ENCODE measurements at places on chromosomes 13 and 19.

- DNase-seq = no peak
Observed at GRCh38 chr19:55597501-55597921, 1.8 kb downstream of the FIZ1 start.

GRCh38 chr13:56299650-56300049 is 841.1 kb upstream of the PRR20A start:
- no peak for DNase-seq

DNA sequence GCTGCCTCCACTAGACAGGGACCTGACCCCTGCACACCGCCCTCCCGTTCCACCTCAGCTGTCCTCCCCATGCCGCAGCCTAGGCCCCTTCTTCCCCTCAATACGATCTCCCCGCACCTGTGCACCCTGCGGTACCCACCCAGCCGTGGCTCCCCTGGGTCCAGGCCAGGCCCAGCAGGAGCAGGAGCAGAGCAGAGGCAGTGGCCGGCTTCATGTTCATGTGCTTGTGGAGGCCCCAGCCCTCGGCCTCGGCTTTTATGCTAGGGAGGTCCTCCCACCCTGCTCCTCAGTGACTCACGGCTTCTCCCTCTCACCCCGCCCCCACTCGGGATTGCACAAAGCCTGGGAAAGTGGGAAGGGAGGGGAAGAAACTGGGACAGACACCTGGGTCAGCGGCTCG is 11.4 kb upstream of the KRTDAP start:
- DNase-seq = no peak

GRCh38 chr19:33689138-33689746 is 67.5 kb downstream of the CHST8 start:
- no peak for DNase-seq

DNA sequence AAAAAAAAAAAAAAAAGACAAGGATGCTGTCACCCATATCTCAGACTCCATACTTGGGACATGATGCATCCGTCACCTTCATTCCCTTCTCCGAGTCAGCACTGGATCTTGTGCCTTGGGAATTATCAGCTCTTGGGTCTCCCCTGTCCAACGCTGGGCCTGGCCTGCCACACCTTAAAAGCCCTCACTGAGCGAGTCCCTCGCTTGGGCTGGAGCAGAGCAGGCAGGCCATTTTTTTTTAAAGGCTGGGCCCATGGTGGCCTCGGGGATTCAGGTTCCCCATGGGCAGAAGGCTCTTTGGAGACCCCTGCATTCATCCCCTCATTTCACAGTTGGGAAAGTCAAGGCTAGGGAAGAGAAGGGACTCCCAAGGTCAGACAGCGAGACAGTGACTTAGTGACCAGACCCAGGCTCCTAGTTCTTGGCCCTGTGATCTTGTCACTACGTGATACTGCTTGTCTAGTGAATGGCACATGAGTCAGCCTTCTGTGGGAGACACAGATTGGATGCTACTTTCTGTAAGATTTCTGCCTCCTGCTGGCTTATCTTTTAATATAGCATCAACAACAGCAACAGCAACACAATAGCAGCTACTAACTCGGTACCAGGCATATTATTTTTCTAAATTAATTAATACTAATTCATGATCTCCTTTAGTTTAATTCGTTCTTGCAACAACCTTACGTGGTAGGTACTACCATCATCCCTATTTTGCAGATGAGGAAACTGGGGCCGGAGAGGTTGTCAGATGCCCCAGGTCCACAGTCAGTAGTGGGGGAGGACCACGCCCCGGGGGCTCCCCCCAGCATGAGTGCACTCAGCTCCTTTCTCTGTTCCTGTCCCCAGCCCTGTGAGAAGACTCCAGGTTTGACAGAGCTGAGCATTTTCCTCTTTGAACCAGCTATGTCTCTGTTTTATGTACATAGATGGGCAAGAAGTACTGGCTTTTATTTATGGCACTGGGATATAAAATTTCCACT is 27.4 kb upstream of the ZNF536 start:
- no peak for DNase-seq

DNA sequence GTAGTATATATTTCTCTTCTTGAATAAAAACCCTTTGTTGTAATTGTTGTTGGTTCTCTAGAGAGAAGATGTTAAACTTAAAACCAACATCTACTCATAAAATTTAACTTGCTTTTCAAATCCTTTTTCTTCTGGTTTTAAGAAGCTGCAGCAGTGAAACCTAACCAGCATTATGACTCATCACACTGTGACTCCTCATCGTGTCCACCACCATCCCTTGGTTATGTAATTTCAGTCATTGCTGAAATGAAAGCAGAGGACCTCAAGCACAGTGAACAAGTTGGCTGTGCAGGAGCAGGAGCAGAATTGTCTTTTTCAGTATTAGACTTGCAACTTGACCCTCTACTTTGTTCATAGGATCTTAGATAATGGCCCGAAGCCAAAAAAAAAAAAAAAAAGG is 64.9 kb upstream of the HTR2A start:
- DNase-seq = peak; percentile 19

DNA sequence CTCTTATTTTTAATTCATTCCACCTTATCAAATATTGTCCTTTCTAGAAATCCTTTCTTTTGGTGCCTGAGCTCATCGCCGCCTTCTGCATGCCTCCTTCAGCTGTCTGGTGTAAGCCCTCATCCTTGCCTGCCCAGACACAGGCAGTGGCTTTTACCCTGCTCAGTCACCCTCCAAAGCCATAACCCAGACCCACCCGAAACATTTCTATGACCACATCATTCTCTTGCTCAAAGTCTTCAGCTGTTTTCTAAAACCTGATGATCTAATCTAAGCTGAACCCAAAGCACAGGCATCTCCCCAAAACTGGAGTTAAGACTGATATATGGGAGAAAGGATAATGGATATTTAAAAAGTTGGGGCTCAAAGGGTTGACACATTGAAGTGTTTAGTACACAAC is 753.7 kb upstream of the SGCG start:
- DNase-seq = no peak

DNA sequence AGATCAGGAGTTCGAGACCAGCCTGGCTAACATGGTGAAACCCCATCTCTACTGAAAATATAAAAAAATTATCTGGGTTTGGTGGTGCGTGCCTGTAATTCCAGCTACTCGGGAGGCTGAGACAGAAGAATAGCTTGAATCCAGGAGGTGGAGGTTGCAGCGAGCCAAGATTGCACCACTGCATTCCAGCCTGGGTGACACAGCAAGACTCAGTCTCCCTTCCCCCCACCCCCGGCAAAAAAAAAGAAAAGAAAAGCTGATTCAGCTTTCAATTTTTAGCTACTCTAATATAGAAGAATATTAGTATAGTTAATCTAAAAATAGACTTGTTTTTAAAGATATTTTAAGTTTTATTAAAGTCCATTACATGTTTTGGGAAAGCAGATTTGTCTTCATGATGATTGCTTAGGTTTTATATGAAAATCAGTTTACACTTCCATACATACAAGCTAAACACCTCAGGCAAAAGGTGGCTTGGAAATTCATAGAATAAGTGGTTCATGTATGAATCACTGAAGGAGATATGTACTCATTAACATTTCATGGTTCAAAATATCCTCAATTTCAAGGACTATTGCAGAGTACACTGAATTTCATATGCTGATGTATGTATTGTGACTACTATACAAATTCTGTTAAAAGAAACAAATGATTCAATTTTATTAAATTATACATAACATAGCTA is 165.2 kb downstream of the TDRD3 start:
- no peak for DNase-seq

DNA sequence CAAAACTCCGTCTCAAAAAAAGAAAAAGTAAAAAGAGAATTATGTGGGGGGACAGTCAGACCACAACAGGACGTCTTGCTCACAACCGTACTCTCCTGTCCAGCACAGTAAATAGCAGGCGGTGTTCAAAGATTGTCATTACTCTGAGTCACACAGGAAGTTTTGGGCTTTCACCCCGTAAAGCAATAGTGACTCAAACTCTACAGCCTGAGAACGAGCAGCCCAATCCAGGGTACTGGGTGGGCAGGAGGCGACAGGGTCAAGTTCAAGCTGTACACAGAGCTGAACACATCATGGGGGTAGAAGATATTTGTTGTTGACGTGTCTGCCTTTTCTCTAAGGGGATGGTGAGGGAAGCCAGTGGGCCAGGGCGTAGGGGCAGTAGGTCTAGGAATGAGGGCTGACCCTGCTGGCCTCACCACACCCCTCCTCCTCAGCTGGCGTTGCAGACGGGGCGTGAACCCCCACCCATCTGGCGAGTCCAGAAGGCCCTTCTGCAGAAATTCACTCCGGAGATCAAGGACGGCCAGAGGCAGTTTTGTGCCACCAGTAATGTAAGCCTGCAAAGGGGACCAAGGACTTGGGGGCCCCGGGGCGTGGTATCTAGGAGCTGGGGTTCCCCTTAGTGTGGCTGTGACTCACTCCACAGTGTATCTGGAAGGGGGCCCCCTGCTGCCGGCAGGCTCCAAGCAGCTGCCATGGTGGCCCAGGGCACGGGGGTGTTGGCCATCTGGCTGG is 23.3 kb downstream of the PRR12 start:
- peak; percentile 56 for DNase-seq

GRCh38 chr19:56839652-56840450 is 675 bp downstream of the PEG3 start:
- no peak for DNase-seq

DNA sequence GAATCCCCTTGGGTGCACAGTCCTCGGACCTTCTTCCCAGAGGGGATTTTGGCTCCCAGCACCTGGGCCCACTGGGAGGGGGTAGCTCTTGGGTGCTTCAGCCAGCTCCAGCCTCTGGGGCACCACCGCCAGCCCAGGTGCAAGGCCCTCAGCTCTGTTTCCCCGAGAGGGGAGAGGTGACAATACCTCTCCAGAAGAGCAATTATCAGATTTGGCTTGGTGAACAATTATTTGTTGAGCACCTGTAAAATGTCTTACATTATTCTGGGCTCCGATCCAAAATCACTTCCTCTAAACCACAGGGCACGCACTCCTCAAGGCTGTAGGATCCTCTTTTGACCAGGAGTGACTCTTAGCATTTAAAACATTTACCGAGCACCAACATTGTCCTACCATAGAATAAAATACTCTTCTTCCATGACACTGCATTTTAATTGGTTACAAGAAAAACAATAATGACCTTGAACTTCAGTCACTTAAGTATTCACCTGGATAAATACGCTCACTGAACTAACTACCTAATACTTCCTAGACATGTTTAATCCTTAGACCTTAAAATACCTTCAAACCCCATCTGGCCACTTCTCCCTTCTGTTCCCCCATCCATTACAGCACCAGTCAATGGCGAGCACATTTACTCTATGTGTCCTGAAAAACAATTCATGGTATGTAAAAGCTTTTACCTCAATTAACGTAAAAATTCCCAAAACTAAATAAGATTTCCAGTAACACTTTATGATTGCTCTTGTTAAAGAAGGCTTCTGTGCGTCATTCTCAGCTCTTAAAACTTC is 54.8 kb downstream of the ABCC4 start:
- DNase-seq = no peak

Measured in RCC 7860 (cell line).